ENCODE measurements at places on chromosomes 11 and 22. TPM values are rescaled to one million over a fixed set of nuclear protein-coding genes. Genes with fewer than 3 reads are reported as not detected.
A peak's percentile ranks its signal among the peaks of the same experiment; 100 is the strongest.

Gene ALDH3B2
- not detected for total RNA-seq

DNA sequence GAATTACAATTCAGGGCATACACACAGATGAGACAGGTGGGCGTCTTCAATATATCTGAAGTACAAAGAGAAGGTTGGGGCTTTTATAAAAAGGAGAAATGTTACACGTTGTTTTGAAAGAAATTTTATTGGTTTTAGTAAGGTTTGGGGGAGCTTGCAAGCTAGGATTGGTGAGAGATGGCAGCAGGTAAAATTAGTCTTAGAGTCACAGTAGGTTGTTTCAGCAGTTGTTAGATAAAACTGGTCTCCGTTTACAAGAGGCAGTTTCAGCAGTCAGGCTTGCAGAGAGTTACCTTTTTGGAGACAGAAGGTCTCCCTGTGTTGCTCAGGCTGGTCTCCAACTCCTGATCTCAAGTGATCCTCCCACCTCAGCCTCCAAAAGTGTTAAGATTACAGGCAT is 2.4 kb upstream of the SAAL1 start:
- H3K27me3 ChIP-seq: no peaks in the 10 kb centered on the region
- no peak overlapping the region for H3K27ac ChIP-seq
- no peak overlapping the region for H3K4me3 ChIP-seq
- H3K36me3 ChIP-seq: peaks cover 6% of the 10 kb centered on the region
- no peak for DNase-seq
- peaks cover 9% of the 10 kb centered on the region for H3K4me1 ChIP-seq

DNA sequence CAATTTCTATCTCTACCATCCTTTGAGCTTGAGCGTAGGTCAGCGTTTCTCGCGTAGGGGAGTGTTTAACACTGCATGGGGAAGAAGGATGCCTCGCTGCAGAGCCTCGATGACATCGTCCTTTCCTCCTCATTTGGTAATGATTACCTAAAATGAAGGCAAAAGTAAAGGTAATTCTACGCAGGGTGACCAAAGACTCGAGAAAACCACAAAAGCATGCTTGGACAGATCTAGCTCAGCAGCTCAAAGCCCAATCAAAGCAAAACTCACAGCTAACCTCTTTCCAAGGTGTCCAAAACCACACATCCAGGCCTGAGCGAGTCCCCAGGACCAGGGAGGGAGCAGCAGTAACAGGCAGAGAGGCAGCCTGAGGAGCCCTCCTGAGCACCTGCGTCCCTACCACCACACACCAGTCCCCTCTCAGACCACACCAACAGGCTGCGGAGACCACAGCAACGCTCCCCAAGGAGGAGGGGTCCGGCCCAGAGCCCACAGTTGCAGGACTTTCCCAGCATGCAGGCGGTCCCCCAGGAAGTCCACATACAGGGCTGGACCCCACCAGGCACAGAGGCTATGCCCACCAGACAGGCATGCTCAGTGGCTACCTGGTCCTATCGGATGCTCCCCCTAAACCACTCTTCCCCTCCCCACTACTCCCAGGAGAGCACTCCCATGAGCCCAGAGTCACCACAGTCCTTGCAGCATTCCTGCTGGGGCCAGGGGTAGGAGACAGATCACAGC is 3.3 kb downstream of the BRD1 start:
- H3K27ac ChIP-seq: no peak overlapping the region
- peaks cover 37% of the 10 kb centered on the region for H3K4me1 ChIP-seq
- H3K4me3 ChIP-seq: peak overlapping the region; percentile 71

DNA sequence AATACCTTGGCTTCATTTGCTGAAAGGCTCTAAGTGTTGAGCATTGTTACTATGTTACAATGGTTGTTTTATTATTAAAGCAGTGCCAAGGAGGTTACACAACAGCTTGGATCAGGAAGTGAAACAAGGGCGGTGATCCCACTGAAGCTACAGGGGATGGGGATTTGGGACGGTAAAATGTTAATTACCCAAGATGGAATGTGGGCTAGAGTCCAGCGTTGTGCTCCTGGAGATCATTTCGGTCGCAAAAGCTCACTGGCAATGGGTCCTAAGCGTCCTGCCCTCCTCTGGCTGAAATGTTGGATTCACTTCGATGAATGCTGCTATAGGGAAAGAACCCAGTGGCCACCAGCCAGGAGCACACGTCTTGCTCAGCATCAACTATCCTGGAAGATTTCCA is 48.3 kb downstream of the FAM83F start:
- H3K27ac ChIP-seq: peak overlapping the region; percentile 91
- DNase-seq: peak; percentile 69
- H3K27me3 ChIP-seq: no peaks in the 10 kb centered on the region
- no peaks in the 10 kb centered on the region for H3K36me3 ChIP-seq
- H3K4me1 ChIP-seq: peaks cover 32% of the 10 kb centered on the region
- peak overlapping the region; percentile 86 for H3K4me3 ChIP-seq

- peak overlapping the region; percentile 12 for H3K27ac ChIP-seq
- peaks cover 72% of the 10 kb centered on the region for H3K4me1 ChIP-seq
- H3K4me3 ChIP-seq: no peak overlapping the region
Observed at GRCh38 chr11:128493570-128493965, 93.8 kb downstream of the ETS1 start.

Gene RASSF10
- total RNA-seq: 0.26 TPM

GRCh38 chr11:86120807-86121206 is 51.9 kb upstream of the PICALM start:
- no peaks in the 10 kb centered on the region for H3K4me1 ChIP-seq
- H3K36me3 ChIP-seq: no peaks in the 10 kb centered on the region
- H3K27me3 ChIP-seq: no peaks in the 10 kb centered on the region
- no peak for DNase-seq

GRCh38 chr22:29479417-29480261 is at the start of gene NEFH:
Gene NEFH (plus strand): TSS chr22:29480218. CDS start chr22:29480263, 45 bp downstream.
- H3K36me3 ChIP-seq: no peaks in the 10 kb centered on the region
- peak within 1 kb of the TSS; percentile 42 for H3K4me3 ChIP-seq
- H3K27ac ChIP-seq: no peak within 1 kb of the TSS
- no peak for DNase-seq

Gene LMO1
- 3.2 TPM for total RNA-seq

Gene CYP2D6
- total RNA-seq: 0.26 TPM

Gene RTCB
- total RNA-seq: 59.5 TPM

- no peak for DNase-seq
- peaks cover 8% of the 10 kb centered on the region for H3K36me3 ChIP-seq
- H3K4me3 ChIP-seq: no peak overlapping the region
- H3K27me3 ChIP-seq: no peaks in the 10 kb centered on the region
- no peak overlapping the region for H3K27ac ChIP-seq
Observed at GRCh38 chr22:42624551-42625106, 9.9 kb upstream of the POLDIP3 start.

DNA sequence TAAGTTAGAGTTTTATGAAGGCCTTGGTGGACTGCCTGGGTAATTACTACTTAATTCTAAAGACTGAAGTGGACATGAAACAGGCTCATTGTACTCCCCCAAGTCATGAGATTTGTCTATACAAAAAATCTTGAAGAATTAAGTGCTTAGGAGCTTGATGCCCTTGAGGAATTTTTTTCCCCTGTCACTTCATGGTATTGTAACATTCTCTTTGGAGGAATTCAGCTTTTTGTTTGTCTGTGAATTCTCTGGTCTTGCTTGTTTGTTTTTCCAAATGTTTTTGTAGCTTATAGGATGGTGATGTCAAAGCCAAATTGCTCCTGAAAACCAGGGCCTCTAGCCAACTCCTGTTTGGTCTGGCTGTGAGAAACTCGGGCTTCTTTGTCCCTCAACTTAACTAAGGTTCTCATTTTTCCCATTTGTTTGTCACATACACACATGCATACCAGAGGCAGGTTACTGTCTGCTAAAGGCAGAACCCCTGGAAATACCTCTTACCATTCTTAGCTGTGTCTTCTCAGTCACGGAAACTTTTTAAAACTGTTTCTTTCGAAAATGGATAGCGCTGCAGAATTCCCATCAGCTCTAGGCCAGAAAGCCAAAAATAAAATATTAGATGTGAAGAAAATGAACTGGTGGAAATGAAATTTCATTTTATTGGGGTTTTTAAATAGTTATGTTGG is 66.9 kb downstream of the AMOTL1 start:
- H3K27me3 ChIP-seq: no peaks in the 10 kb centered on the region
- no peak overlapping the region for H3K4me3 ChIP-seq
- peaks cover 35% of the 10 kb centered on the region for H3K4me1 ChIP-seq
- H3K27ac ChIP-seq: peak overlapping the region; percentile 19
- H3K36me3 ChIP-seq: peaks cover 81% of the 10 kb centered on the region

DNA sequence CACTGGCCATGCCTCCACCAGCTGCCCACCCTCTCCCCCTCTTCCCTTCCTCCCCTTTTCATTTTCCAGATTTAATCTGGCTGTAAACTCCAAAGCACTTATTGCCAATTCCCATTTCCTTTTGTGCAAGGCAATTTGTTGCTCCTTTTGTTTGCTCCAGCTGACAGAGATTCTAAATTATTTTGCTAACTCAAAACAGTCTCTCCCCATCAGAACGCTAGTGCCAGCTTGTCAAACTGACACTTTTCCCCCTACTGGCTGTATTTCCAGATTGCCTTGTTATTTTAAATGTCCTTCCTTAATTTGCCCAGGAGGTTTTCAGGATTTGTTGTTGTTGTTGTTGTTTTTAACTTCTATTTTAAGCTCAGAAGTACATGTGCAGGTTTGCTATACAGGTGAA is 57.0 kb upstream of the PAK1 start:
- no peak overlapping the region for H3K27ac ChIP-seq
- DNase-seq: no peak
- no peaks in the 10 kb centered on the region for H3K27me3 ChIP-seq
- H3K4me3 ChIP-seq: no peak overlapping the region
- H3K4me1 ChIP-seq: no peaks in the 10 kb centered on the region

DNA sequence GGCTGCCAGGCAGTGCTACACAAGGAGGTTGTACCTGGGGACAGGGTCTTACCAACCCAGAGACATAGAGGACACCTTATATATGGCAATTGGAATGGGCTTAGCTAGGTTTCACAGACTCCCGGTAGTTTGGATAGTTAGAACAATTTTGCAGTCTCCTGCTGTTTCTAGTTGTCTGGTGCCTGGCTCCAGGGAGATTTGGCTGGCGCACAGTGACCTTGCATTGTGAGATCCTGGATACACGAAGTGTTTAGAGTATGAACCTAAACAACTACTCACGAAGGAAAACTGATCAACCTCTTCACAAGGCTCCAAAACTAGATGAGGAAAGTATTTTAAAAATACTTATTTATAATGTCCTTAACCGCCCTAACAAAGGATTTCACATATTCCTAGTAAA is 614.7 kb downstream of the FAM181B start:
- no peak overlapping the region for H3K27ac ChIP-seq
- H3K36me3 ChIP-seq: no peaks in the 10 kb centered on the region

Gene GALNT18
- total RNA-seq: 11.3 TPM

GRCh38 chr11:111499483-111499882 is 12.7 kb downstream of the BTG4 start:
- DNase-seq: no peak
- no peaks in the 10 kb centered on the region for H3K4me1 ChIP-seq
- H3K27ac ChIP-seq: no peak overlapping the region
- no peaks in the 10 kb centered on the region for H3K36me3 ChIP-seq
- H3K4me3 ChIP-seq: no peak overlapping the region
- H3K27me3 ChIP-seq: no peaks in the 10 kb centered on the region

Gene CYTH4
- 3.0 TPM for total RNA-seq

DNA sequence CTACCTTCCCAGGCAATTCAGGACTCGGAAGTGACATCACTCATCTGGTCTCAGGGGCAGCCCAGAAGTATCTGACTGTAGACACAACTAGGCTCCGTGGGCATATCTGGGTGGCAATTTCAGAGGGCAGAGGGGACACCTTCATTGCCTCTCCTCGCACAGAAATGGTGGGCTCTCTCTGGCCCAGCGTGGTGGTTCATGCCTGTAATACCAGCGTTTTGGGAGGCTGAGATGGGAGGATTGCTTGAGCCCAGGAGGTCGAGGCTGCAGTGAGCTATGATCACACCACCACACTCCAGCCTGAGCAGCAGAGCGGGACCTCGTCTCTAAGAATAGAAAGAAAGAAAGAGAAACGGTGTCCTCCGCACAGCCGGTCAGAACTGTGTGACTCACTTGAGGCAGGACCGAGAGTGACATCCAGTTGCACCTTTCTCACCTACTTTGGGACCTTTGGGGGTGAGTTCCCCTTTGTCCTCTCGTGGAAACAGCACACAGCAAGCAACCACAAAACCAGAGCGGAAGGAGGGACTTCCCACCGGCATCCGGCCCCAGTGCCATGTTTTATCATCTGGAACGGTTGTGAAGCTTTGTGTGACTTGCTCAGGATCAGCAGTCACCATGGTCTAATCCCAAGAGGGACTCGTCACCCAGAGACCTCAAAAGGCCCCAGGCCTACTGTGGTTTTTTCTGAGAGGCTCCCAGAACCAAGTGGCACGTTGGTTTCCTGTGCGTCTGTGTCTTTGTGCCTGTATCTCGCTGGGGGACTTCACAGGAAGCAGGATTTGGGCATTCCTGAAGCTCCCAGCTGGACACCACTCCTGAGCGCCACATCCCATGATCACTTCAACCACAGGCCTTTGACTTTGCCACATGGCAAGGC is 38.4 kb upstream of the EMID1 start:
- no peak overlapping the region for H3K27ac ChIP-seq
- no peaks in the 10 kb centered on the region for H3K4me1 ChIP-seq
- no peaks in the 10 kb centered on the region for H3K36me3 ChIP-seq

DNA sequence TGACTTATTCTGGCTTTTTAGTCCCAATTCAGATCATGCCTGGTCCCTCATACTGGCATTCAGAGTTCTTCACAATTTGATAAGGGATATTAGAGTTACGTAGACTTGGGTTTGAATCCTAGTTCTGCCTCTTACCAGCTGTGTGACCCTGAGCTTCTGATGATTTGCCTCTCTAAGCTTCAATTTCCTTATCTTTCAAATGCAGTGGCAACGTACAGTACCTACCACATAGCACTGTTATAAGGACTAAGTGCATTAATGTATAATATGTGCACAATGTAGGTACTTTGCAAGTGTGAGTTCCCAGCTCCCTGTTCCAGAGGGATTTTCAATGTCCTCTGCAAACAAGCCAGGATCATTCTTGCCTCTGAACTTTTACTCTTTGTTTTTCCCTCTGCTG is 7.3 kb downstream of the RHOG start:
- peaks cover 23% of the 10 kb centered on the region for H3K4me1 ChIP-seq
- H3K27me3 ChIP-seq: no peaks in the 10 kb centered on the region
- H3K4me3 ChIP-seq: no peak overlapping the region
- H3K27ac ChIP-seq: no peak overlapping the region
- H3K36me3 ChIP-seq: peaks cover 4% of the 10 kb centered on the region

GRCh38 chr11:86456075-86456939 is 81.6 kb downstream of the CCDC81 start:
- H3K36me3 ChIP-seq: no peaks in the 10 kb centered on the region
- no peak overlapping the region for H3K27ac ChIP-seq
- peaks cover 4% of the 10 kb centered on the region for H3K4me1 ChIP-seq
- no peaks in the 10 kb centered on the region for H3K27me3 ChIP-seq
- no peak overlapping the region for H3K4me3 ChIP-seq
- peak; percentile 86 for DNase-seq

GRCh38 chr11:117606211-117606610 is 190.8 kb downstream of the DSCAML1 start:
- no peaks in the 10 kb centered on the region for H3K4me1 ChIP-seq
- H3K27ac ChIP-seq: no peak overlapping the region
- no peaks in the 10 kb centered on the region for H3K36me3 ChIP-seq
- DNase-seq: no peak
- H3K27me3 ChIP-seq: no peaks in the 10 kb centered on the region
- H3K4me3 ChIP-seq: no peak overlapping the region

Gene BTG4
- not detected for total RNA-seq

Gene FAM83F
- 0.04 TPM for total RNA-seq
